ENCODE measurements at places on chromosomes 5 and 9.

DNA sequence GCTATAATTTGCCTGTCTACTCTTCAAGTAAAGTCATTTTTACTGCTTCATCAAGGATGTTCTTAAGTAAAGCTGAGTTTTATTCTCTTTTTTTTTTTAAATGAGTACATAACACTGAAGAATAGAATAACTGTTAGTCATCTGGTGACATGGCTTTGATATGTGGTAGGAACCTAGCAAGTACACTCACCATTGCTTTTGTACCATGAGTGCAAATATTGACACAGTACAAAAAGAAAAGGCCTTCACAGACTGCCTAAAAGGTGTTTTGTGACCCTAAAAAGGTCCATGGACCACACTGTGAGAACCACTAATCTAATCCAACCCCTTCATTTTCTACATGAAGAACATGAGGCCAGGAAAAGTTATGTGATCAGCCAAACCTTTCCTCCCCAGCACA lies 55.0 kb downstream of the ECPAS start:
- no peak for DNase-seq

GRCh38 chr5:122906768-122907167 lies 61.4 kb downstream of the SNX24 start:
- DNase-seq, result no peak

GRCh38 chr9:137156567-137157375 lies 13.1 kb downstream of the LRRC26 start:
- DNase-seq, result peak; percentile 28

DNA sequence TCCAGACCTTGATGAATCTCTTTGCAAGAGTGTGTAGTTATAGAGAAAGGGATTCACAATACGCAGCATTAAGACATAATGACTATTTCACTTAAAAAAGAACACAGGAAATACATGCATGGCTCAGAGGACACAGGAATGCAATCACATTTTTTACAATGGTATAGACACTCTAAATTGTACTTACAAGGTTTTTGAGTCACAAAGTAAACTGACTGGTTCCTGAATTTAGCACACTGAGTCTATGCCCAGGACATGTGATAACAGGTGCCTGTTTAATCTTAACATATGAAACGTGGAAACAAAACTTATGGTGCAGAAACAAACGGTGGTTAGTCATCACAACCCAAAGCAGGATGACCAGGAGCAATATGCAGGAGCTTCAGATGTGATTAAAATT lies 6.7 kb downstream of the EPB41L4A start:
- DNase-seq, result no peak

DNA sequence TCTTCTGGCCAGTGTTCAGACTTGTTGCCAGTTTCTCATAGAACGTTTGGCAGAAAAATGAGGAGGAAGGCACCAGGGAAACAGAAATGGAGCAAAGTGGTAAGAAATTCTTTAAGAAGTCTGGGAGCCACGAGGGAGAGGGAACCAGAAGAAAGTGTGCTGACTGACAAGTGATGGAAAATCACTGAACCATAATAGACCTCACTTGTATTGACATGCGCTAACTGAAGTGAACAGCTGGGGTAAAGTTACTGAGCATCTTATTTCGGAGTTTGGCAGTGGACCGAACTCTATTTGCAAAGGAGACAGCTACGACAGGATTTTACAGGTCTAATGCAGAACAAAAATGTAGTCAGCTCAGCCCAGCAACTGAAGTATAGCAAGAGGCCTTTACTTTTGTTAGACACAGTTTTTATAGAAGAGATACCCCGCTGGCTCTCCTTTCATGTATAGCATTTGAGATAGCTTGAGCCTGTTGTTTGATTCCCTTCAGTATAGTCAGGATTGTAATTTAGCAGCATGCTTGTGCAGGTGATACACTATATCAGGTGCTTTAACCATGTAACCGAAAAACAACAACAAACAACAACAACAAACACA lies 53.6 kb downstream of the HMHB1 start:
- DNase-seq, result no peak

DNA sequence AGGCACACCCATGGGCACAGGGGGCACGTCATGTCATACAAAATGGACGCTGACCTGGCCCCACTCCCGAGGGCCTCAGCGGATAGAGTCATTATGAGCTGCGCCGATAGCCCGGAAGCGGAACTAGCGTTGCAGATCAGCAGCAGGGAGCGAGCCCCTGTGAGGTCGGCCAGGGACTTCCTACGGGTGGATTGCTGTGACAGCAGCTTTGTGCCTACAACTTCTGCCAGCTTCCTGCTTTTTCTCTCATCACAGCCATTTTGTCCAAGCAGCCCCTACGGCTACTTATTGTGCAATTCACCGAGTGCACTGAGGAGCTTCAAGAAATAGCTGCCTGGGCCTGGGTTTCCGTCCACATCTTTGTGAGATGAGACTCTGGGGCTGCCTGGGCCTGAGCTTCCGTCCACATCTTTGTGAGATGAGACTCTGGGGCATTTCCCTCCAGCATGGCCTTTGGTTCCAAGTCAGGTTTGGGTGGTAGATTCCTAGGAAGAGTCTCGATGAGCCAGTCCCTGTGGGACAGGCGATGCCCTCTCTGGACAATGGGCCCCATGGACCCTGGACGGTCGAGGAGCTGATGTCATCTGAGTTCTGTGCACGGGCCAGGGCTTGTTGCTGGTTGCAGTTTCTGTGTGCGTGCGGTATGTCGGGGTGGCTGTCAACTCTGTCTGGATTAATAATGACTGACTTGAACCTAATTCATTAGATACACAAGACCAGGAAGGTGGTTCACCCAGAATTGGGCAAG lies 67.0 kb upstream of the GNE start:
- no peak for DNase-seq

GRCh38 chr9:124187311-124187710 lies 70.4 kb upstream of the NEK6 start:
- DNase-seq, result no peak

All from T-helper 22 cell (primary cell).